Epithelial cell of proximal tubule (primary cell): ENCODE measurements at places on chromosomes 6 and 20.

DNA sequence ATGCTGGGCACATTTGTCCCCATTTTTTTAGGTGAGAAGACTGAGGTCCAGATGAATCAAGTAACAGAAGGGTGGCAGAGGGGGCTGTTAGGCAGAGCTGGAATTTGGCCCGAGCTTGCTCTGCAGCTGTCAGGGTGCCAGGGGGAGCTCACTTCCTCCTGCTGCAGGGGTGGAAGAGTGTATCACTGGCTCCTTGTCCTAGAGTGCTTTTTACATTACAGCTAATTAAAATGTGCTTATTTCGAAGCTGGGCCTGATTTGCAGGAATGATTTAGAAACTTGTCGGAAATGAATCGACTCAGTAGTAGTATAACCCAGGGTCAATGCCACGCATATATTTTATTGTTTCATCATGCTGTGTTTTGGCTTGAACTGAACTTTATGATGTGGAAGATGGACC is 11.1 kb downstream of the TOX2 start:
- no peak for DNase-seq

DNA sequence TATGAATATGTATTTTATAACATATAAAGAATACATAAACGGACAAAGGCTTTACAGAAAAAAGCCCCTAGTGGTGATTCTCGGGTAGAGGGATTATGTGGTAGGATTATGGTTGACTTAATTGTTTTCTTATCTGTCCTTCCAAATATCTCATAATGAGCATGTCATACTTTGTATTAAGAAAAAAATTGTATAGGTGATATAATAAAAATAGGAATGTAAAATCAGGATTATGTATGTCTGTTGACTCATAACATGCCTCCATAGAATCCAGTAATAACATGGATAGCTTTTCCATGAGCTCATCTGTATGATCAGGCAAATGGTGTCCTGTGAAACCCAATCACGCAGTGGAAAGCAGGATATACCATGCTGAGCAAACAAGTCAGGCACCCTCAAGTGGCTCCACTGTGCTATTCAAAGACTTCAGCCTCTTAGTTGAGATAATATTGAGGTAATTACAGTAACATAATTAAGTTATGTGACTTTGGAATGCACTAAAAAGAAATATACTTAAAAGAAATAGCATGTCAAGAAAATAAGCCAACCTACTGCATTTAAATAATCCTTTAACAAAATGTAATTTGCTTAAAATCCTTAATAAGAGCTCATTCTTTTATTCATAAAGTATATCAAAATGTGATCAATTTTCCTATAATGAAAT is 39.6 kb upstream of the PRELID3B start:
- no peak for DNase-seq

GRCh38 chr6:137665342-137665934 is 171.2 kb upstream of the OLIG3 start:
- no peak for DNase-seq

DNA sequence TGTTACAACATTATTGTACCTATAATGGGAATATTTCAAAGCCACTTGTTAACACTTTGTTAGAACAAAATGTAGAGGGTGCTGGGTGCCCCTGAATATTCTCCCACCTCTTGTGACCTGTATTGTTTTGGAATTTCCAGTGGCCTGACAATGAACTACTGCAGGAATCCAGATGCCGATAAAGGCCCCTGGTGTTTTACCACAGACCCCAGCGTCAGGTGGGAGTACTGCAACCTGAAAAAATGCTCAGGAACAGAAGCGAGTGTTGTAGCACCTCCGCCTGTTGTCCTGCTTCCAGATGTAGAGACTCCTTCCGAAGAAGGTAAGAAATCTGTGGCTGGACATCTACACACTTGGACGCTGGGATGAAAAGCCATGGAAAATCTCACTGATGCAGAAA is 28.9 kb downstream of the PLG start:
- DNase-seq: no peak

GRCh38 chr20:49529470-49529869 is 38.5 kb downstream of the PTGIS start:
- DNase-seq: no peak

DNA sequence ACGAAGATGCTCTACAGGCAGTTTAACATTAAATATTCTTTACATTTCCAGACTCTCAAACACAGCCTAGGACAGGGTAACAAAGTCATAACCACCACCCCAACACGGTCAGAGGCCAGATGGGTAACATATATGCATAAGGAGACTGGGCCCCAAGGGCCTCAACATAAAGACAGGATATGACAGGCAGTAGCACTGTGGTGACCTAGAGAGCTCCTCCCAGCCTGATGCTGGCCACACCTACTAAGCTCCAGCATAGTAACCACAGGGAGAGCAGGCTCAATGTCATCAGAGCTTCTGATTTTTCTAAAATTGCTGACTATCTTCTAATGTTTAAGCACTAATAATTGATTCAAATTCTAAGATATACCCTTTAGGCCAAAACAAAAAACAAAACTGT is 21.7 kb downstream of the SMLR1 start:
- no peak for DNase-seq

DNA sequence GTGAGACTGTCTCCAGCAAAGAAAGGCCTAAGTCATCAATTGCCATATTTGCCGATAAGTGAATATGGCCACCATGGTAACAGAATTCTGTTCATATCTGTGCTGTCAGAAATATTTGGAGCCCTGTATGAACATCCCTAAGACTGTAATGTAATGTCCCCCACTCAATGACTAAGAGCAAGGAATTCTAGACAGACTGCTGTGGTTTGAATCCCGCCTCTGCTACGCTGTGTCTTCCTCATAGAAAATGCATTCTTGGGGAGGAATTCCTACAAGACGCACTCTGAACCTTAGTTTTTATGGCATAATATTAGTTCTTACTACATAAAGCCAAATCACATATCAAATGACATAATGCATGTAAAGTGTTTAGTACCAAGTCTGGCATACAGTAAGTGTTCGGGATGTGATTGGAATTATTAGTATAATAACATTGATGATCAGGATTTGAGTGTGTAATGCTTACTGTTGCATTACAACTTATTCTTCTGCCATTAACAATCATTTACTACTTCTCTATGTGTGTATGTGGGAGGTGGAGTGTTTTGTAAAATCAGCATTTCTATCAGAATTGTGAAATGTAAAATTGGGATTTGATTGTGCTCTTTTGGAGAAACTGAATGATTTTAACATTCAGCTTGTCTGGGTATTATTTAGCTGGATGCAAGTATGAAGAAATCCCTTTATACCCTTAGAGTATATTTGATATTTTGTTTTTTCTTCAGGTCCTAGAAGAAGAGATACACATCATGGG is 103.0 kb downstream of the OLIG3 start:
- DNase-seq: no peak

DNA sequence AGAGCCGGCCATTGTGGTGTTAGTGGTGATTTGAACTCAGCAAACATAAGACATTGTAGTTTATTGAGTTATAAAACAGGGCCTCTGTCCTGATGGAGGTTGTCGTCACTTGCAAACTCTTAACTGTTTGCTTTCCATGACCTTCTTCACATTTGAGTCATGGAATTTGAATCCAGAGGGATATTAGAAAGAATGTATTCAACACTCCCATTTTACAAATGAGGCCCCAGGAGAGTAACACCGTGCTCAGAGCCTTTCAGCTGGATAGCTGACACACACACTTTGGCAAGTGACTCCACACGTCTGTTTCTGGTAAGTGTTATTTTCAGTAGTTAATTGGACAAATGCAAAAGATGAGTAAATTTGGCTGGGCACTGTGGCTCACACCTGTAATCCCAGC is 72.4 kb upstream of the XRN2 start:
- no peak for DNase-seq

DNA sequence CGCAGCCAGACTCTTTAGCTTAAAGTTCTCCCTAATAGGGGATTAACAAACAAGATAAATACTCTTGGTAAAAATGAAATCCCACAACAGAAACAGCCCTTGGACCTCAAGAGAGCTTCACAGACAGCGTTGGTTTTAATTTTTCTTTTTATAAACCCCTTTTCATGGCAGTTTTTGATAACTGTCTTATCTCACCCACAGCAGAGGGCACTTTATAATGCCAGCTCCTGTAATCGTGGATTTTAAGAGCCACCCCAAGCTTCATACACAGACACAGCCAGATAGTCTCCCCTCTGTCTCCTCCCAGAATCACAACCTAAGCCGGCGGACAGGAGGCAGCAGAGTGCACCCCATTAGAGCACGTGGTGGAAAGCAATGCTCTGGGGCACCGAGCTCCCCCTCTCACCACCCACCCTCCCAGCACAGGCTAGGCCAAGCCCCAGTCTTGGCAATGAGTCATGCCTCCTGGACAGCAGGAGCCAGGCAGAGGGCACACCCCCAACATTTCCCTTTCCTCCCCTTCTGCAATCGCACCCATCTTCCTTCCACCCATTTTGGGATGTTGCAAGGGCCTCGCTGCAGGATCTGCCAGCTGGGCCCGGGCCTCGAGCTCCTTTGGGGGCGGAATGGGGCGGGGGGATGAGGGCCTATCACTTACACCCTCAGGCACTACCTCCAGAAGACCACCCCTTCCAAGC is 2.4 kb downstream of the JAG1 start:
- no peak for DNase-seq

DNA sequence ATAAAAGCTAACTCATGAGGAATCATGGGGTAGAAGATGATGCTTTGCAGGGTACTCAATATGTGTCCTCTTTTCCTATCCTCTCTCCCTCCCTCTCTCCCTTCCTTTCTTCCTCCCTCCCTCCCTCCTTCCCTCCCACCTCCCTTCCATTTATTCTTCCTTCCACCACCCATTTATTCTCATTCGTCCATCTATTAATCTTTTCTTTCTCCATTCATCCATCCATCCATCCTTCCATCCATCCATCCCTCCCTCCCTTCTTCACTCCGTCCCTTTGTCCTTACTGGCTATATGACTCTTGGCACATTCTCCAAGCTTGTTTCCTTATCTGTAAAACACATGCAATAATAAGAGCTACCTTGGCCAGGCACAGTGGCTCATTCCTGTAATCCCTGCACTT is 40.9 kb downstream of the ARHGAP40 start:
- no peak for DNase-seq

DNA sequence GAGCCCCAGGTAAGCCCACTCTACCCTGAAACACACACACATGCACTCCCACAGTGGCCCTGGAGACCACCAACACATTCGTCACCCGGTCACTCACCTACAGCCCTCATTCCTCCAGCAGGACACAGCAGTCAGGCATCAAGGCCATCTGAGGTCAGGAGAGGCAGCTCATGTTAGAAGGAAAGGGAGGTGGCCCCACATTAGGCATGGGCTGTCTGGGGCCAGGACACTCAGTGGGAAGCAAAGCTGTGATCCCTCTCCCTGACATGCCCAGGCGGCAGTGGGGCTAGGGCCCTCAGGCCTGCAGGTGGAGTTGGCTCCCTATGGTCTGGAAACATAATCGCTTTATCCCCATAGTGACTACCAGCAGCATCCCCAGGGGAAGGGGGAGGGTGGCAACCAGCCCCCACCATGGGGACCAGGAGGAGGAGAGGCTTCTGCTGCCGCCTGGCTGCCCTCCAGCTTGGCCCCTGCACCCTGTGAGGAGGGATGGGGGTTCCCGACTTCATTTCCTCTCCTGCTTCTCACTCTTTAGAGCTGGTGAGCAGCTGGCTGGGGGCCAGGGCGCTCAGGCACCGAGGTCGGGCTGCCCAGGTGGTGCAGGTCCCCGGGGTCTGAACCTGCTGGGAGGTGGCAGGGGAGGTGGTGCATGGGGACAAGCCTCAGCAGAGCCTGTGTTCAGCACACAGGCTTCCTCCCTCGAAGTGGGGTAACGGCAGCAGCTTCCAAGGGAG is 76.6 kb upstream of the CST7 start:
- DNase-seq: no peak

GRCh38 chr6:138926579-138926978 is 61.5 kb downstream of the REPS1 start:
- DNase-seq: no peak

GRCh38 chr20:51531141-51531710 is 11.3 kb downstream of the NFATC2 start:
- DNase-seq: no peak

DNA sequence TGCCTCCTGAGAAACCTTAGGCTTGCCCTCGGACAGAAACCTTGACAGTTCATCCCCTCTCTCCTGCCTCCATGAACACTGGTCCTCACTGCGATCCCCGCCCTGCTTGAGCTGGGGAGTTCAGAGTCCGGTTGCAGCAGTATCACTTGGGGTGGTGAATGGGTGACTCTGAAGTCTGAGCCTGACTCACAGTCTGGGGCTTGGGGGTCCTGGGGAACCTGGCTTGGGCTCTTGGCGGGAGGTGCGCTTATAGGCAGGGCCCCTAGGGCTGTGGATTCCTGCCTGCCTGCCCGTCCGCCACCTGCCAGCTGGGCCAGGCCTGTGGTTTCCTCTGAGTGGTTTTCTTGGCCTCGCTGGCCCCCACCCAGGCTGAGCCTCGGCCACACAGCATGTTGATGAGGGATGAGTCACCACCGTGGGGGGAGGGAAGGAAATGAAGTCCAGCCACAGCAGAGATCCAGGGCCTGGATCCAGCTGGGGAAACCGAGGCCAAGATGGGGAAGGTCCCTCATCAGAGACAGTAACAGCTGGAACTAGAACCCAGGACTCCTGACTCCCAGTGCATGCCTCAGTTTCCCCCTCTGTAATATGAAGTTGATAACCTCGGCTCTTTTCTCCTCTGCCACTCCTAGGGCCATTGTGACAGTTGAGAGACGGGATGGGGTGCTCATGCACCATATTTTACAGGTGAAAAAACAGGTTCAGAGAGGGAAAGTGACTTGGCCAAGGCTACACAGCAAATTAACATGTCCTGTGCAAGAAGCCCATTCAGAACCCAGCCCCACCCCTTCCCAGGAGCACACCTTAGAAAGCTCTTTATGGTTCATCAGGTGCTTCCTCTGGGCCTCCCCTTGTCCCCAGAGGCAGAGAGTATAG is 9.2 kb downstream of the FOXS1 start:
- no peak for DNase-seq

DNA sequence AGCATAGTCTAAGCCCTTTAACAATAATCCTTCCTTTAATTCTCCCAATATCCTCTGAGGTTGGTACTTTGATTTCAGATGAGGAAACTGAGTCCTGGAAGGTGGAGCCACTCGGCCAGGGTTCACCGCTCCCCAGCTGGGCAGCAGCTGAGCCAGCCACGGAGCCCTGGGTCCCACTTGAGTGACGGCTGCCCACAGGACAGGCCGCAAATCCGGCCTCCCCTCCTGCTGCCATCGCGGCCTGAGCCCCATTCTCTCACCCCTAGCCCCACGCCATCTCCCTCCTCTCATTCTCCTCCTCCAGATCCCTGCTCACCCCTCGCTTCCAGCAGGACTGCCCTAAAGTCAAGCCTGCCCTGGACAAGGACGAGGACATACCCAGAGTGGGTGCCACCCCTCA is 41.4 kb downstream of the AGPAT4 start:
- DNase-seq: no peak

- no peak for DNase-seq
Measured at GRCh38 chr6:145656128-145656527, 79.2 kb downstream of the EPM2A start.

DNA sequence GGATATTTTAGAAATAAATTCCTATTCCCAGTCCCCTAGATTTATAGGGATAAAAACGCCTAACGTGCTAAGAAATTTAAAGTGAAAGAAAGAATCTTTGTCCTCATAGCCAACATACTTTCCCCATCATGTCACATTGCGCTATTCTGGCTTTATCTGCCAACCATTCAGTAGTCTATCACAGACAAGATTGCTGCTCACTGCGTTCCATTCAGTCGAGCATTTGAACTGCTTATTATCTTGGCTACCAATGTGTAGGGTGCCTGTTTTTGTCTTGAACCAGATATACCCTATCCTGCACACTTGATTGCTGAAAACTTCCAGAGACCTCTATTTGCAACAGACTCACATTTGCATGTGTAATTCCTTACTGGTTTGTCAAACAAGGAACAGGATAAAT is 751.5 kb downstream of the EPHA7 start:
- DNase-seq: no peak

- no peak for DNase-seq
Measured at GRCh38 chr20:47272893-47273590, 83.5 kb downstream of the ZMYND8 start.
